MM.1S (cell line): ENCODE measurements at places on chromosomes 7 and 10.
A peak's percentile ranks its signal among the peaks of the same experiment; 100 is the strongest.

- DNase-seq, result no peak
These were observed 28.3 kb downstream of the OGDHL start for GRCh38 chr10:49733866-49734265.

- no peak for DNase-seq
These were observed 55.9 kb upstream of the PDZD8 start for GRCh38 chr10:117431160-117431559.

GRCh38 chr10:99530108-99531025 lies 2.4 kb upstream of the NKX2-3 start:
- no peak for DNase-seq

GRCh38 chr7:74717889-74718288 lies 55.9 kb upstream of the NCF1 start:
- DNase-seq, result no peak

- DNase-seq, result no peak
These were observed 25.6 kb upstream of the TMEM26 start for GRCh38 chr10:61478621-61479312.

- DNase-seq, result no peak
These were observed 54.9 kb downstream of the KCNMA1 start for GRCh38 chr10:77582710-77583115.

DNA sequence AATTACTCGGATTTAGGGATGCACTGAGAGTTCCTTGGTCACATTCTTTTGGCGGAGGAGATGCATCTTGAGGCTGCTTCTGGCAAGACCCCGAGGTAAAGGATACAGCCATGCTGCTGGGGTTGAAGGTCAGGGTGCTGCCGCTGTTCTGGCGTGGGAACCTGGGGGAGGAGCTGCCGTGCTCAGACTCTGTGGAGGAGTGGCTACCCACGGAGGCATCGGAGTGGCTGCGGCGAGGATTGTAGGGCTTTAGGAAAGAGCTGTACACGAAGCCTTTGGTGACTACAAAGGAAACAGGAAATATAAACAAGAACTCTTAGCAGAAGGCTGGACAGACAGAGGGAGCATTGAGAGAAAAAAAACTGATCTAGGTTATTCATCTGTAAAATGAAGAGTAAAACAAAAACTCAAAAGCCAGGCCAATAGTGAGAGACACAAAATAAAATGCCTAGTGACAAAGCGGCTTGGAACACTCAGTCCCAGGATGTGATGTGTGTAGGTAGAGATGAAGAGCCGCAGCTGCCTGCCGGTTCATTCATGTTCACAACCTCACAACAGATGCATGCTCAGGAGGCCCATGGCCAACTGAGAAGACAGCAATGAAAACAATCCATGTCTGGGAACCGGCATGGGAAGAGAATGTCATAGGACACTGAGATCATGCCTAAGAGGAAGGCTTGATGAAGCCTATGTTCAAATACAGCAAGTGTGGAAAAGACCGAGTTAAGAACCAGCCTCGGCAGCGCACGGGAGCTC lies 97.8 kb downstream of the ABCC2 start:
- DNase-seq, result no peak

GRCh38 chr7:24455813-24456525 lies 117.3 kb upstream of the PALS2 start:
- DNase-seq, result peak; percentile 51

GRCh38 chr10:1504940-1505339 lies 232.4 kb downstream of the ADARB2 start:
- DNase-seq, result no peak

DNA sequence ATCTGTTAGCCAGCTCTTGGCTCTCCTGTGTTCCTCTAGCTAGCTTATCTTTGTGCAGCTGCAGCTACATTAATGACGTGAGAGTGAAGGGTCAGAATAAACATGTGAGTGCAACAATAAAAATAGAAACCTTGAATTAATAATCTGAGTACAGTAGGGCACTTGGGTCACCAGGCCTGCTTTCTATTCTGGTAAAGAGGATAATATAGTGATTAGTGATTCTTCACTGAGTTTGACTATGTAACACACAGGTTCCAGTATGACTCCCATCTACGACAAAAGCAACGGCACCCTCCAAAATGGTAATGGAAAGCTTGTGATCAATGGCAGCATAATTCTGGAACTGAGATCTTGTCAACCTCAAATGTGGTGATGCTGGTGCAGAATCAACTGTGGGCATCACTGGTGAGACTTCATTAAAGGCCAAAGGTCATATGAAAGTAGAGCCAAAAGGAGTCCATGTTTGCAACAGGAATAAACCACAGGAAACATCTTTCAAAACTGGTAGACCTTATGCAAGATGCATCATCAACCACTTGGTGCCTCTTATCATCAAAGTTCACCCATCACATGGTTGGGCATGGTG lies 77.6 kb downstream of the NRBF2 start:
- DNase-seq, result no peak

DNA sequence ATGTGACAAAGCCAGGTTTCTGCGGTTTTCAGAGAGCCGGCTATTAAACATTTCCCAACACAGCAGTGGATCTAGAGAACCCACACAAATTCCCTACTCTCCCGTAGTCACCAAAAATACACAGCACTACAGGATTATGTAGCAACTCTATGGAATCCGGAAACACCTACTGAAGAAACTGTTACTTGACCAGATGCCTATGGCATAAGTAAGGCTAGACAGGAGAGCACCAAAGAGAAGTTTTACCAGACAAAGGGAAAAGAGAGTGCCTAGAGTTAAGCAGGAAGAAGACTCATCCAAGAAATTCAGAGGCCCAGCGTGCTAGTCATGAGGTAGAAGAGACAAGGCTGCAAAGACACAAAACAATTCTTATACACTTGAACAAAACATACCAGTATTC lies 321.1 kb downstream of the PARD3 start:
- DNase-seq, result no peak

- no peak for DNase-seq
These were observed 6.0 kb upstream of the HMX3 start for GRCh38 chr10:123129618-123130271.

DNA sequence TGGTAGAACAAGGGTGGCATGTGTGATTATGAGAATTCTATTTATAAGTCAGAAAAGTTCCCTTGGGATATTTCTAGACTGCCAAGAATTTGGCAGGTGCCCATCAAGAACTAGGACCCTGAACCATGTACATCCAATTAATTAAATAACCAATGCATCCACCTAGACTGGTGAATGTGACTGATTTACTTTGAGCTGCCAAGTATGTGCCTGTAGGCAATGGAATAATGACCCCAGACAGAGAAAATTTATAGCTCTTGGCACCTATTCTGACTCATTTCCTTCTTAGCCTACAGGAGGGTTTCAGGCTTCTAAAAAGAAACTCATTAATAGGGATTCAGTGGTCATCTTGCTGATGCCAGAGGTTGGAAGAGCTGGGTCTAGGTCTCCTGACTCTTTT lies 54.9 kb downstream of the KCNH2 start:
- DNase-seq, result no peak

DNA sequence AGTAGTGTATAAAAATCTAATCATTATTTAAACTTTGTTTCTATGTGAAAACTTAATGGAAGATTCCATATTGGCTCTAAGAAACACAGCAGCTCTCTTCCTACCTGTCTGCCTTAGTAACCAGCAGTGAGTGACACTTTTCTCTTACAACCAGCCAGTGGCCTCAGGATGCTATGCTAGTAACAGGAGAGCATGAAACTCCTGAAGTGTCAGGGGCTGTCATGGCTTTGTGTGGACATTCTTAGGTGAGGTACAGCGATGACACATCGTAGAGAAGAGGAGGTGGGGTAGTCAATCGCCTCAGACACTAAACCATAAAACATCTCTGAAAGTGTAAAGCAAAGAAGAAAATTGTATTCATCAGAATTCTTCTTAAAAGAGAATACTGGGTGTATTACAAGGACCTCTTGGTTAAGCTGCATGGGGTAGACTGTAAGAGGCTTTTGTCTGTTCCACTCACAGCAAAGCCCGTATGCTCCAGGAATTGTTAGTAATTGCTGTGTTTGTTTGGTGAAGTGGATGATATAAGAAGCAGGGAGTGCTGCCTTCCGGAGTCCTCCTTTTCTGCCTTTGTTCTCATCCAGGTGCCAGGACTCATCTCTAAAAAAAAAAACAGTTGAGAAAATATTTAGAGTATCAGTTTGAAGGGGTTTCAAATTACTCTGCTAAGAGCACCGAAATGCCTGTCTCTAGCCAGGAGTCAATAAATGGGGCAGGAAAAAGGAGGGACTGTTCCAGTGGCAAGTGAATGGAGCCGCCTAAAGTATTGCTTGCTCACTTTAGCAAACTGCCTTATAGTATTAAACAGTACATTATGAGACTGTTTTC lies 518.8 kb downstream of the CNTNAP2 start:
- no peak for DNase-seq

- DNase-seq, result no peak
These were observed 110.0 kb upstream of the C7orf33 start for GRCh38 chr7:148480479-148481146.

- no peak for DNase-seq
These were observed 43.9 kb upstream of the DNAJB6 start for GRCh38 chr7:157292770-157293412.

GRCh38 chr10:82245157-82245556 lies 370.2 kb downstream of the NRG3 start:
- DNase-seq, result no peak

DNA sequence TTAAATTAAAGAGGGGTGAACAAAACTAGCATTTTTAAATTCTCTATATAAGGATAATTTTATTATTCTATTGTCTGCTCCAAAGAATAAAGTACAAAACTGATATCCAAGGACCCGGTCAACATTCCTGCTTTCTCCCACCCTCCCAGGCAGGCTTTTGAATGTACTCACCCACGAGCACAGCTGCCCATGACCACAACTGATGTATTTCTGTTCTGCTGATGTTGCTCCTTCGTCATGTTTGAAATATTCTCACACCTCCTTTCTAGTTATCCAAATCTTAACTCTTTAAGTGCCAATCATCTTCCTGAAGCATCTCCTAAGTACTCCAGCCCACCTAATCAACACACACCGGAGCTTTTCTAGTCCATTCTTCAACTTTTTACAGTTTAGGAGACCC lies 46.7 kb downstream of the CALD1 start:
- no peak for DNase-seq

- DNase-seq, result peak; percentile 54
These were observed 765 bp downstream of the PFKFB3 start for GRCh38 chr10:6203331-6204062.

GRCh38 chr7:129530795-129531391 lies 28.6 kb downstream of the SMKR1 start:
- DNase-seq, result no peak

GRCh38 chr7:76023002-76023401 lies 24.8 kb downstream of the STYXL1 start:
- DNase-seq, result no peak

DNA sequence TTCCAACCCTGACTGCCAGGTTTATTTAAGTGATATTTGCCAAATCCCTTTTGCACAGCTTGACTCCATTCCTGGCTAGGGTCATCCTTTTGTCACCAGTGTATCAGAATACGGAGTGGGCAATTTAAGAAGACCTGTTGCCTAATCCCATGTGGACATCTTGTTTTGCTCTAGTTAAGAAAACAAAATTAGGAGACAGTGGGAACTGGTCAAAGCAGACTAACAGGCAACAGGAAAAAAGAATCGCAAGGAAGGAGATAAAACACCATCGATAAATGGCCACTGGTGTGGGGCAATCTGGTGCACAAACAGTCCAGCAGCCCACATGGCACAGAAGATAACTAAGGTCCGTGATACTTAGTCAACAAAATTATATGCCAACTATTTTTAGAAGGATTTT lies 21.4 kb downstream of the KDM7A start:
- no peak for DNase-seq

DNA sequence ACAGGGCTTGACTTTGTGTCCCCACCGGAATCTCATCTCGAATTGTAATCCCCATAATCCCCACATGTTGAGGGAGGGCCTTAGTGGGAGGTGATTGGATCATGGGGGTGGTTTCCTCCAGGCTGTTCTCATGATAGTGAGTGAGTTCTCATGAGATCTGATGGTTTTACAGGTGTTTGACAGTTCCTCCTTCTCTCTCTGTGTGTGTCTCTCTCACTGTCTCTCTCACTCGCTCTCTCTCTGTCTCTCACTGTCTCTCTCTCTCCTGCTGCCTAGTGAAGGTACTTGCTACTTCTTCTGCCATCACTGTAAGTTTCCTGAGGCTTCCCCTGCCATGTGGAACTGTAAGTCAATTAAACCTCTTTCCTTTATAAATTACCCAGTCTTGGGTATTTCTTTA lies 289.8 kb upstream of the HABP2 start:
- DNase-seq, result no peak

DNA sequence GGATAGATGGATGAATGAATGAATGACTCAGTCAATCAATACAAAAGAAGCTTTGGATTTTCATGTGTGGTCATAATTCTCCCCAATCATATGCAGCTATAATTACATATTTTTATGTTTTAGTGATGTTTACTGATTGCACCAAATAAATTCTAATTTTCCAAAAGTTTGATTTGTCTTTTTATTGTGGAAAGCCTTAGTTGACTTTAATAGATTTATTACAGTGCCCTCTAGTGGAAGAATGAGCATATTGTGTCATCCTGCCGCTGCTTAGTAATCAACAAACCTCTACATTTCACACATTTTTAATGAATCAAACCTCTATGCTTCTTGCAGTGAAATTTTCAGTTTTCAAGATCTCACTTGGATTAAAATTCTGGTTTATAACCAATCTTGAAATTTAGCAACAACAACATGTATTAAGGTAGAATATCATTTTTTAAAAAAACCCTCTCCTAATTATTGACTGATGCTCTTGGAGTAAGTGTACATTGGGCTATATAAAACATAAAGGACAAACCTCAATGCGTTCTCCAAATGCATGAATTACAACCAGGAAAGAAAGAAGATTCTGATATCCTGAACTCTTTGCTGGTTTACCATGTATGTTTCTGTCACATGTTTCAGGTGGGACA lies 55.6 kb upstream of the PNLIP start:
- DNase-seq, result peak; percentile 48

DNA sequence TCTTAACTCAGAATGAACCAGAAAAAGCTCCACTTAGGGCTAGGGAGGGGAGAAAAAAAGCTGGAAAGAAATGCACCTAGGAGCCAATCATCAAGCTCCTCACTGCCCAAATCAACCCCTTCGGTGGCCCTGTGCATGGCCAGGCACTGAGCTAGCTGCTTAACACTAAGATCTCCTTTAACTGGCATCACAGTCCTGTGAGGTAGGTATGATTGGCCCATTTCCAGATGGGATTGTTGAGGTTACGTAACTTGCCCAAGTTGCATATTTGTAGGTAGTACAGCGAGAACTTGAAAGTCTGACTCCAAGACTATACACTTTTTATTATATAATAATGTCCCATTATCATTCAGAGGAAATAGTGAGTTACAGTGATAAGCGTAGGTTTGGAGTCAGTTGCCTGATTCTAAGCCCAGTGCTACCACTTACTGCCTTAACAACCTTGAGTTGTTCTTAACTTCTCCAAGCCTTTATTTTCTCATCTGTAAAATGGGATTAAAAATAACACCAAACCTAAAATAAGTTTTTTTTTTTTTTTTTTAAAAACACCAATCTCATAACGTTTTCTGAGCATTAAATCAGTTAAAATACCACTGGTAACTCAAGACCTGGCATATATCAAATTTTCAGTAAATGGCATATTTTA lies 37.2 kb upstream of the ACSL5 start:
- DNase-seq, result no peak
